ENCODE measurements at places on chromosomes 2 and 18.

DNA sequence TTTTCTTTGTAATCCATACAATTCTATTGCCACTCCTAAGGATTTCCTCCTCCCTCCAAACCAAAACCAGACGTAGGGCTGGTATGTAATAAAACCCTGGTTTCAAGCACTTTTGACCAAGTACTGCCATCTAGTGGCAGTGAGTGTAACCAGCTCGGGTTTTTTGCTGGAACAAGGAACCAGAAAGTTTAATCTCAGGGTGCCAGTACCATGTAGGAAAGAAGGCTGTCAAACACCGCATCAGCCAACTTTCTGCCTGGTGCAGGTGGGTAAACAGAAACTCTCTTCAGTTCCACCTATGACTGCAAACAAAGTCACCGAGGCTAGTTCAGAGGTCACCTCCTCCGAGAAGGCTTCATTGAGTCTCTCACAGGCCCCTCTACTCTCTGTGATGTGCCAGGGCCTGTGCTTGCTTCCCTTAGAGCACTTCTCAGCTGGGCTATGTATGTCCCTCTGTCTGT is 10.2 kb upstream of the THNSL2 start:
- peak; percentile 62 for DNase-seq

GRCh38 chr18:57561728-57562423 is 24.6 kb downstream of the FECH start:
- peak; percentile 63 for DNase-seq

DNA sequence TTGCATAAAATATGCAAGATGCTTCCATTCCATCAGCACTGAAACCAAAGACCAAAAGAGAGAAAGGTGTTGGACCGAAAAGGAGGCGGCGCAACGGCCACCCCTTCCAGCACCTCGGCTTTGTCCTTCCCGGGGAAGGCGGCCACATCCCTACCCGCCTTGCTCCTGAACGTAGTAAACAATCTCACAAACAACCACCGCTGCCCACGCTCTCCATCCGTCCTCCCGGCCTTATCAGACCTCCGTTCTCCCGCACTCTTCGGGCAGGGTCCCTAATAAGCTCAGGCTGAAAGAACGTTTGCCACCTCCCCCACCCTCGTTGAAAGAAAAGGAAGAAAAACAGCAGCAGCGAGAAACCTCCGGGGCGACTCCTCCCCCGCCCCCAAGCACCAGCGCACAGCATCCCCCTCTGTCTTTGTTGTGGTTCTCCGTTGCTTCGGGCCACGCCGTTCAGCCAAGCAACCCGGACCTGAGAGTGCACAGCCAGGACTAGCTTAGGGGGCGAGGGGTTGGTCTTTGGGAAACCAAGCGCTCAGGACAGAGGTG is 4.4 kb downstream of the EVX2 start:
- DNase-seq: no peak

DNA sequence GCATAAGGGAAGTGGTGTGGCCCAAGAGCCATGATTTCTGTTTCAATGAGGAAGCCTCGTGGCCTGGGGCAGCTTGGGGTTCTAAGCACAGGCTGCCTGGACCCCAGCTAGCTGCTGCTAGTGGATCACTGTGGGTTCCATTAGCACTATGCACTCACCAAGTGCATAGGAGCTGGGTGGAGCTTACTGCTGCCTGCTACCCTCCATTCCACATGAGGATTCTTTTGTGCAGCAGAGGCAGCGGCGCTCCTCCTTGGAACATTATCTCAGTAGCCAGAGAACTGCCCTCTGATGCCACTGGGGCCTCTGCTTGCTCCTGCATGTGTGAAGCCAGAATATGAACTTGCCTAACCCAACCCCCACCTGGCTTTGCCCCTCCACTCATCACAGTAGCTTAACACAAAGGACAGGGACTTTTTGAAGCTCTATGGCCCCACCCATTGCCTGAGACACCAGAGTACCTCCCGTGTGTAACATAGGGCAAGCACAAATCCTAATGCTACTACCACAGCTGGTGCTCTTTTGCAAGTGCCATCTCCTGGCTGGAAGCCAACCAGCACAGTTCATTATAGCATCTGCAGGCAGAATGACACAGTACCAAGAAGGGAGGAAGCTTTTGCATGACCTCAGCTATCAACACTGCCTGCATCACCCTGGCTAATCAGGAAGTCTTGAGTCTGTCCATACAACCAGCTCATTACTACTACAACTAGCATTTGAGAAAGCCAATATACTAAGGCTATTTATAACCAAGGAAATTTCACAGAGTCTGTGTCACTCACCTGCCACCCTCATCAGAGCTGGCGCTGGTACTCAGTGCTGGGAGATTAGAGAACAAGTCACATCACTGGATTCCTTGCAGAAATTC is 297.0 kb upstream of the GULP1 start:
- DNase-seq: peak; percentile 76

- DNase-seq: no peak
Measured at GRCh38 chr2:11768946-11769345, 22.5 kb downstream of the LPIN1 start.

DNA sequence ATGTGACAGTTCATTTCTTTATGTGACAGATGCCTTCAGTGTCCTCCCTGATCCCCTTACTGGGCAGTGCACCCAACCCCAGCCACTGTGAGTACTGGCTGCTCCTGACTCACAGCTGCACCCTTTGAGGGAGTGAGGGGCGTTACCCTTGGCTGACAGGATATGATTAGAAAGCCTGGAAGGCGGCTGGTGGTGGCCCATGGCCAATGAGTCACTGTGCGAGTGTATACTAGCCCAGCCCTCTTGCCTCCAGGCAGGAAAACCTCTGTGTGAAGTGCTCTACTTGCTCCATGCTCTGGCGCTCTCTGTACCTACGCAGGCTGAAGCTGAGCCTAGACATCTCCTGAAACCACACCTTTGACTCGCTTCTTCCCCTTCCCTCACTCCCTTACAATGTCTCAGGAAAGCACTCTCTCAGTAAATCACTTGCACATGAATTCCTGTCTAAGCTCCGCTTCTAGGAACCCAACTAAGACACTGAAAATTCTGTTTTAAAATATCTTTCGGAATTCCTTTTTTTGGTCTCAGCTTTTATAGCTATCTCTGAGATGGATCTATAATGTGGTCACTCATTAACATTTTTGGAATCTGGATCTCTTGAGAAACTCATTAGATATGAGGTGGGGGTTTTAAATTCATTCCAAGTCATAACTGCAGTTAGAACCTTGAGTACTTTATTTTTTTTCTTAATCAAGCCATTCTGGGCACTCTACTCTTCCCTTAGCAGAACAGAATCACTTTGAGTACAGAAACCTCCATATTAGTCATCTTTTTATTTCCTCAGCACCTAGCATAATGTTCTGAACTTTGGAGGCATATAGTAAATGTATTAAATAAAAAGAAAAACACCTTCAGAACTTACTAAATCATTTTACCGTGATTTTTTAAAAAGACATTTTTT is 25.3 kb upstream of the STAM2 start:
- peak; percentile 85 for DNase-seq

GRCh38 chr2:230761704-230762103 is 49.1 kb downstream of the CAB39 start:
- DNase-seq: no peak

DNA sequence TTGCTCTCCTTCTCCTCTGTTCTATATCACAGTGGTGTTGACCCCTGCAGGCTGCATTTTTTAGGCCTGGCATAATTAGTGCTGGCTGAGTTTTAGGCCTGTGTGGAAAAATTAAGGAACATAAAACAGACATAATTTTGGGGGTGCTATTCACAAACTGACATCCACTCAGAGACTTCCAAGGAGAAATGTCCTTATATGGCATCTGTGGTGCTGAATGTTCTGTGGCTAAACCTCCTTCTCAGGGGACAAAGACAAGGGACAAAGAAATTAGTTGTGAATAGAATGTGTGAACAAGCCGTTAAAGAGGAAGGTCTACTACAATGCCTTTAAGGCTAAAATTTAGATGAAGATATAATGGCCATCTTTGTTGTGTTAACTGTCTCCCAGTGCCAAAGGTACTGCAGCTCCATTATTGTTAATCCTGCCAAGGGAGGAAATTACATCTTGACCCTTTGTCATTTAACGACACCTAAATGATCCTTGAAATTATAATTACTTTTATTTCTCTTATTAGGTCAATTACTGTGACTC is 870.0 kb upstream of the CHAC2 start:
- DNase-seq: no peak

- no peak for DNase-seq
Measured at GRCh38 chr2:133486771-133487191, 81.5 kb downstream of the NCKAP5 start.

- peak; percentile 36 for DNase-seq
Measured at GRCh38 chr2:201996679-201997314, 36.9 kb upstream of the FZD7 start.

DNA sequence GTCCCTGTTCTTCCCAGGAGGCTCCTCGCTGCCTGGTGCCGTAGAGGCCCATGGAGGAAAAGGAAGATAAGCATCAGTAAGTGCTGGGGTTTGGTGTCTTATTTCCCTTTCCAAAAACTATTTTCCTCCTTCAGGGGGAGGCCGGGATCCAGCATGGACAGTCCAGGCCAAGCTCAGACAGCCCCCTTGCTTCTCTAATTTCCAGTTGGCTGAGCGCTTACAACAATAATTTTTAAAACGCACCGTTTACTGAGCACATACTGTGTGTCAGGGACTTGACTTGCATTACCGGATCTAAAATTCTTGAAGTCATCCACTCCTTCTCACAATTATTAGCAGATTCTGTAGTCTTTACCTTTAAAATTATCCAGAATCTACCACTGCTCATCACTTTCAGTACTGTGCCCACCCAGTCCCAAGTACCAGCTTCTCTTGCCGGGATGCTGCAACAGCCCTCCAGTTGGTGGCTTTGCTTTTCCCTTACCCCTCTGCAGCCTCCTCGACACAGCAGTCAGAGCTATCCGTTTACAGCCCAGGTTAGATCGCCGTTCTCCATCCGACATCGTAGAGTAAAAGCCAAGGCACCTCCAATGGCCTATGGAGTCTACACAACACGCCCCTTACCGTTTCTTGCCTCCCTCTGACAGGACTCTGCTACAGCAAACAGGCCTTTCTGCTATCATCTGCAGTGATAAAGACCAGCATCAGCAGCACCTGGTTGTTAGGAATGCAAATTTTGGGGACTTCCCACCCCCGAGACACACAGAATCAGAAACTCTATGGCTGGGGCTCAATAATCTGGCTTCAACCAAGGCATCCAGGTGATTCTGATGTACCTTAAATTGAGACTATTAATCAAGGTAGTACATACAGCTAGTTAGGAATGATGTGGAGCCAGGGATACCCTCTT is 75.2 kb upstream of the TSPYL6 start:
- no peak for DNase-seq

DNA sequence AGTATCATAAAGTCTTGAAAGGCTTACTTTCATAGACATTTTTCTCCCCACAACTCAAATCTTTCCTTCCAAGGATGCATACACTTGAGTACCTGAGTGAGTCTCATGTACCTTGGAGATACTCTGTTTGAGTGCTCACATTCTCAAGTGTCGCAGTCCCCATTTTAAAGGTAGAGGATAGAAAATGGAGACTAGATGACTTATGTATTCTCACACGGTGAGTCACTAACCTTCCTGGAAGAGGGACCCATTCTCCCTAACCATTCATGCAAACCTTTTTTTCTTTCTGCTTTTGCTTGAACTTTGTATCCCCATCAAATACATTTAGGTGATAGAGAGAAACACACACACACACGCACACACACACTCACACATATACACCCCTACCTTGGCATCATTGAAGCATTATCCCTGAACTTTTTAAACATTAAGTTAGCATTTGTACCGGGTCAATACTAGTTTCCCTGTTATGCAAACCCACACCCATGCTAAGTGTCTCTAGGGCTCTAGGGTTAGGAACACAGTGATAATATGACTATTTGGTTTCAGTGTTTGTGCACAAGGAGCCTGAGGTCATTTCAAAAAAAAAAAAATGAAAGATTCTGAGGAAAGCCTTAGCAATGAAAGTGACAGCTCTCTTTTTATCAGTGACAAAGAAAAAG is 236.2 kb downstream of the IKZF2 start:
- DNase-seq: no peak

GRCh38 chr18:40985436-40985835 is 969.6 kb upstream of the PIK3C3 start:
- DNase-seq: no peak

DNA sequence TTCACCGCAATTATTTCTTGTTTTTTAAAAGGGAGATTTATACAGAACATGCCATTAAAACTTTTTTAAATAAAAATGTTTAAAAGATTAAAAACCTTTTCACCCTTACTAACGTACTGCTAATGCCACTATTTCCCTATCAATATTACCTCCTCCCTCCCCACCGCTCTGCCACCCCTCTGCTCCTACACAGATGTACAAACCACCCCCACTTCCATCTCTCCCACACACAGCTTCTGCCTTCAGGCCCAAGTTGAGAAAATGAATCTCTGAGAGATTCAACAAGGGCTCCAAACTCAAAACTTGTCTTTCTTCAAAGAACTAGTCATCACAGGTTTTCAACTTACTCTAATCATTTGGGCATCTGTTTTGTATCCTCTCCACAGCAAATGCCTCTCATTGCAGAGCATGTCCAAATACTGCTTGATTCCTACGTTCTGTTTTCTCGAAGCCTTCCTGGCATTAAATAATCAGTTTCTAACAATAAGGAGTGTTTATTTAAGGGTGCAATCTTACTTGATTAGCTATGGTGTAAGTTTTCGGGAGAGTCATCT is 32.1 kb downstream of the FARSB start:
- no peak for DNase-seq

DNA sequence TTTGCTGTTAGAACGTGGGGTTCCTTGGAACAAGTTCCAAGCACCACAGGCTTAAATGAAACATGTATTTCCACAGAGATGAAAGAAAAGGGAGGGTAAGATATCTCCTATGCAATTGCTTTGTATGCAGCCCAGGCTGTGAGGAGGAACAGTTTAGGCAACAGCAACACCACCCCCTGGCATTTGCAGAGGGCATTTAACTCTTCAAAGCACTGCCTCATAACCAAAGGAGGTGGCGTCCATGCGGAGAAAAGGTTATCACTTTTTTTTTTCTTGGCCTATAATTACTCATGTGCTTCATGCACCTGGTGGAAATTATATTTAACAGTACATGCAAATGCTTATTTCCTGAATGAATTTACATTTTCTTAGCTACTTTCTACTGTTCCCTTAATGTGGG is 286.0 kb downstream of the LPIN1 start:
- no peak for DNase-seq

DNA sequence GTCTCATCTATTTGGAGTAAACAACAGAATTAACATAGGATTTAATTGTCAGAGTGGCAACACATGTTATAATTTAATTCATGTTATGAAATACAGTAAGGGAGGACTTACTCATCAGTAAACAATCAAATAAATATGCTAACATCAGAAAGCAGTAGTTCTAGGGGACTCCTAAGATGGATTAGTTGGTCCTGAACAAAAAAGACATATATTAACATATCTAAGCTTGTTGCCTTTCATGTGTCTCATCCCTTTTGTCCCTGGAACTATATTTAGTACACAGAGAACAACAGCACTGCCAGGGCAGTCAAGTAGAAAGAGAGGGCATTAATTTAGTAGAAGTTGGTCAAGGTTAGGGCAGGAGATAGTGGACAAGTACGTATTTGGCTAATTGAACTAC is 117.8 kb upstream of the FZD5 start:
- no peak for DNase-seq

- DNase-seq: no peak
Measured at GRCh38 chr2:45283764-45284620, 274.7 kb upstream of the SIX2 start.

- DNase-seq: no peak
Measured at GRCh38 chr2:213150315-213151097, 906 bp downstream of the IKZF2 start.

- no peak for DNase-seq
Measured at GRCh38 chr2:106270471-106270891, 76.4 kb upstream of the UXS1 start.

GRCh38 chr2:201779901-201780673 is 646 bp downstream of the ALS2 start:
- DNase-seq: no peak

GRCh38 chr2:8036366-8036765 is 645.5 kb upstream of the ID2 start:
- no peak for DNase-seq

Measured in MV-4-11 (cell line).